ENCODE measurements at places on chromosomes 7 and 10.

GRCh38 chr10:95445223-95445836 is 115.8 kb downstream of the SORBS1 start:
- no peak for DNase-seq

DNA sequence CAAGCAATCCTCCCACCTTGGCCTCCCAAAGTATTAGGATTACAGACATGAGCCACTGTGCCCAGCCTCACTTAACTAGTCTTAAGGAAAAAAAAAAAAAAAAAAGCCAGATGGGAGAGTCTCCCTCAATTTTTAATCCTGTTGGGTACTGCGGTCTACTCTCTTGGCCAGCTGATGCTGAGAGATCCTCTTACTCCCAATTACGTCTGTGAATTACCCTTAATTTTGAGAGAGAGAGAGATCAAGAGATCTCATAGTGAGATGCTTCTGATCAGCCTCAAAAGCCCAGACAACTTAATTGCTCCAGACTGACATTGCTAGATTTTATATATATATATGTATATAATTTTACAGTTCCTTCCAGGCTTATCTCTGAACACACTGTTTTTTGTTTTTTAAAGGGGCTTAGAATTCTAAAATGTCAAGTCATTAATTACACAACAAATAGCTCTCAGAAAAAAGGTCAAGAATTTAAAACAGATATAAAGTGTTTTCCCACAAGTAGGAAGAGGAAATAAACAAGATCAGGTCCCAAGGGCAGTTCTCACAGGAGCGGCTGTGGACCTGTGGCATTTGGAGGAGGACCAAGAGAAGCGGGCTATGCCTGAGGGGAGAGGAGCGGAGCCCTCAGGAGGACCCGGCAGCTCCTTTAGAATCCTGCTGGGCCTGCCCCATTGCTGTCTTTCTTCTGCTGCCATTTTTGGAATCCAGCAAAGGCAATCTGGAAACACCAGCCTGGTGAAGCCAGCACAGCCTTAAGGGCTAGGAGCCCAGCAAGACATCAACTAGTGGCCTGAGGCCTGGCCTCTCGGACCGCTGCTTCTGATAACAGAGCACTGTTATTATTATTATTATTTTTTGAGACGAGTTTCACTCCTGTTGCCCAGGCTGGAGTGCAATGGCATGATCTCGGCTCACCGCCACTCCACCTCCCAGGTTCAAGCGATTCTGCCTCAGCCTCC is 30.1 kb downstream of the DENND2A start:
- no peak for DNase-seq

DNA sequence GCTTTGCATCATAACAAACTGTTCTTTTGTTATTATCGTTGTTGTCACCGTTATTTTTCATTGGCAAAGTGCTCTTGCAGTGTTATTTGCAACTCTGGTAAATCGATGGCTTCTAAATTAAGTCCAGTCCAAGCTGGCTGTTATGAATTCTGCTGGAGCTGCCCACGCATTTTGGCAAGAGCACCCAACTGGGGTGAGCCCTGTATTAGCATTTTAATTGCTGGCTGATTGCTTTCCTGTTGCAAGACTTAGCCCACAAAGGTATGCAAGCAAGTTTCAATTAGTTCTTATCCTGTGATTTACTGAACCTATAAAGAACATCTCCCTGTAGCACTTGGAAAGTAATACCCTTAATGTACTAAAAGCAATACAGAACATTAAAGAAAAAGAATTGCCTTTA is 226.8 kb downstream of the ACTR3B start:
- DNase-seq: no peak

DNA sequence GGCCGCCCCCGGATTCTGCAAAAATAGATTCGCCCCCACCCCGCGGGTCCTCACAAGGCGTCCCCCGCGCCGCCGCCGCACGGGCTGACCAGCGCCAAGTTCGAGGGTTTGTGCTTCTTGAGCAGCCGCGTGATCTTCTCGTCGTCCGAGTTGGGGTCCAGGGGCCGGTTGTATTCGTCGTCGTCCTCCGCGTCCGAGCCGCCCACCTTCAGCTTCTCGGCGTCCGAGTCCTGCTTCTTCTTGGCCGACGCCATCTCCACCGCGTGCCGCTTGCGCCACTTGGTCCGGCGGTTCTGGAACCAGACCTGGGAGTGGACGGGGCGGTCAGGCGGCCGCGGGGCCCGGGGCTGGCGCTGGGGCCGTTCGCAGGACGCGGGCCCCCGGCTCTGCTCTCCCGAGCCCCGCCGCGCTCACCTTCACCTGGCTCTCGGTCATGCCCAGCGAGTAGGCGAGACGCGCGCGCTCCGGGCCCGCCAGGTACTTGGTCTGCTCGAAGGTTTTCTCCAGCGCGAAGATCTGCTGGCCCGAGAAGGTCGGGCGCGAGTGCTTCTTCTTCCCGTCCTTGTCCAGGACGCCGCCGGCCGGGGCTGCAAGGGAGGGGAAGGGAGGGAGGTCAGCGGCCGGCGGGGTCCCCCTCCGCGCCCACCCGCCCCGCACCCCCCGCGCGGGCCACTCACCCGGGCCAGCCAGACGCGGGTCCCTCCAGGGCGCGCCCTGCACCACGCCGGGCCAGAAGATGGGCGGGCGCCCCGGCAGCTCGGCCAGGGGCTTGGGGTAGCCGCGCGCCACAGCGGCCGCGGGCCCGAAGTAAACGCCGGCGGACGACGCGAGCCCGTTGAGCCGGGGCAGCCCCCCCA is 853 bp downstream of the NKX6-2 start:
- no peak for DNase-seq

GRCh38 chr7:21054427-21055112 is 267.9 kb upstream of the SP8 start:
- DNase-seq: no peak

DNA sequence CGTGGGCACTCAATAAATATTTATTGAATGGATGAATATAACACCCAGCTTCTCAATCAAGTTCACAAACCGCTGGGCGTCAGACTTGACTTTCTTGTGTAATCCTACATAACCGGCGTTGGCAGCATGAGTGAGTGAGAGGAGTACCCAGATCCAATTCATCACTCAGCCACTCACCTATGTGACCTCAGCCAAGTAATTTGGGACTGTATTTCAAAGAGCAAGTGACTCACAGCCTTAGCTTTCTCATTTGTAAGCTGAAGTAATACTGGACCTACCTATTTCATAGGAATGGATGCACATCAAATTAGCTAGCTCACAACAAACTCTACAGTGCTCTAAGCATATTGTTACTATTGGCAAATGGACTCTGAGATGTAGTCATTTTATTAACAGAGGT is 53.8 kb upstream of the FAM204A start:
- no peak for DNase-seq

- DNase-seq: no peak
Measured at GRCh38 chr10:66329147-66329546, 596.7 kb upstream of the LRRTM3 start.

DNA sequence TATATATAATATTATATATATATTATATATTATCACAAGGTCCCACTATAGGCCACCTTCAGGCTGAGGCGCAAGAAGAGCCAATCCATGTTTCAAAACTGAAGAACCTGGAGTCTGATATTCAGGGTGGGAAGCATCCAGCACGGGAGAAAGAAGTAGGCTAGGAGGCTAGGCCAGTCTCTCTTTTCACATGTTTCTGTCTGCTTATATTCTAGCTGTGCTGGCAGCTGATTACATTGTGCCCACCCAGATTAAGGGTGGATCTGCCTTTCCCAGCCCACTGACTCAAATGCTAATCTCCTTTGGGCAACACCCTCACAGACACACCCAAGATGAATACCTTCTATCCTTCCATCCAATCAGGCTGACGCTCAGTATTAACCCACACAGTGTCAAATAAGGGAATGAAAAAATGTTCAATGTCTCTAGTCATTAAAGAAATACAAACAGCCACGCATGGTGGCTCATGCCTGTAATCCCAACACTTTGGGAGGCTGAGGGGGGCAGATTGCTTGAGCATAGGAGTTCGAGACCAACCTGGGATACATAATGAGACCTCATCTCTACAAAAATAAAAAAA is 135.4 kb upstream of the PCBD1 start:
- DNase-seq: no peak

DNA sequence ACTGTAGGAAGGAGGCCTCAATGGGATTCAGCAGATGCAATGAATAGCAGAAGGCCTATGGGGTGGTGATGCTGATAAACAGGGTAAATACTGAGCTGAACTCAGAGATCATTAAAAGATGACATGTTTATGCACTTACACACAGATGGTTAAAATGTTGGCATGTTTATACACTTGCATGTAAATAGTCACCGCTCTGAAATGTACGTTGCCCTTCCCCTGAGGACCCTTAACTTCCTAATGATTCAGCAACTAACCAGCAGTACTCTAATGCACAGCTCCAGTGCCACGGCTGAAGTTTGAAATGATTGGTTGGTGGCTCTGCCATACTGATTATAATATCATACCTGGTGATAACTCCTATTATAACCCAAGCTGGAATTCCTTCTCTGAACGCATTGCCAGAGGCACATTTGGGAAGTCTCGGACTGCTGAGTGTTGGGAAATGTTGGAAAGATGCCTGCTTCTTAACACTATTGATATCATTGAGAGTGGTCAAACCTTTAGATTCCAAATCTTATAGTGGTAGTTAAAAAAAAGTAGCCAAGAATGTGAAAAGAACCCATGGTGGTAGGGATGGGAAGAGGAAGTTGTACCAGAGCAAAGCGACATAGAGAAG is 3.7 kb upstream of the CAV1 start:
- DNase-seq: no peak

GRCh38 chr10:32982293-32982709 is 24.3 kb upstream of the ITGB1 start:
- DNase-seq: no peak

DNA sequence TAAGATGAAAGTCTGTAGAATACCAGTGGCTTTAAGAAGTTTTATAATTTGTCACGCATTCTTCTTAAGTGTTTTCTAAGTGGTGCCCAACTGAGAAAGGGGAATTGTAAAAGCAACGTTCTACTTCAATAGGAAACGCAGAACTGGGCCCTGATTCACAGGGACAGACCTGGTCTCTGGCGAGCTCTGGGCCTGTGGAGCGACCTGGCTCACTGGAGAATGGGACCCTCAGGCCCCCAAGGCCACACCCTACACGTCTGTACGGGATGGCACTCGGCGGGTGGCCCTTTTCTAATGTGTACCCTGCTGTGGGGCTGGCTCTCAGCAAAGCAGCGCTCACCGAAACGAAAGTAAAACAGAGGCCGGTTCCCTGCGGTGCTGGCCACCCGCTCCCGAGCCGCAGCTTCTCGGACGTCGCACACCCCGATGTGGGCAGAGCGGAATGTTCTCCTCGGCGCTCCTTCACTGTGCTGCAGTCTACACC is 205.0 kb downstream of the DIP2C start:
- DNase-seq: no peak

DNA sequence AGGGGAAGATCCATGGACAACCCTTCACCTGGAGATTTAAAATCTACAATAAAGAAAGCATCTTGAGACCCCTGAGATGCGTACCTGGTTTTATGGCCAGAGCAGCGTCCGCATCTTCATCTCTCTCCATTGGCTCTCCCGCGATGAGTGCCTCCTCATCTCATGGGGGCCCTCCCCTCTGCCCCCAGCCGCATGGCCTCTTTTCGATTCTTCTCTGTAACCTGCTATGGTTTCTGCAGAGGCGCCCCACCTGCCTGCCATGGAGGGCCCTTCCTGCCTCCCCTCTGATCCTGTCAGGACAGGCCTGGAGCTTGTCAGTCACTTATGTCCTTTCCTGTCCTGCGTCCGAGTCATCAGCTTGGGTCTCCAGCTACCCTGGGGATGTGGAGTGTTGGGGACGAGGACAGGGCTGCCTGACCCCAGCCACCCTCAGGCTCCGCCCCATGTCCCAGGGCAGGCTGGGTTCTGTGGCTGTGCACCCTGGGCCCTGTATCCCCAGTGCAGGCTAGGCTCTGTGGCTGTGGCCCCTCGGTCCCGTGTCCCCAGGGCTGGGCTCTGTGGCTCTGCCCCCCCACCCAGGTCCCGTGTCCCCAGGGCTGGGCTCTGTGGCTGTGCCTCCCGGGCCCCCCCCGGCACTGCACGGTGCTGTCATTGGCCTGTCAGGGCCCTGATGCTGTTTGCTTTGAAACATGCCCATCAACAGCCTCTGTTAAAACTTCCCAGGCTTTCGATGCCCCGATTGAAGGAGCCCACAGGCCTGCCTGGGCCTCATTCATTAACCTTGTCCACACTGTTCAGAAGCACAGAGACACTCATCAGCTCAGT is 99.8 kb downstream of the WDR37 start:
- no peak for DNase-seq

DNA sequence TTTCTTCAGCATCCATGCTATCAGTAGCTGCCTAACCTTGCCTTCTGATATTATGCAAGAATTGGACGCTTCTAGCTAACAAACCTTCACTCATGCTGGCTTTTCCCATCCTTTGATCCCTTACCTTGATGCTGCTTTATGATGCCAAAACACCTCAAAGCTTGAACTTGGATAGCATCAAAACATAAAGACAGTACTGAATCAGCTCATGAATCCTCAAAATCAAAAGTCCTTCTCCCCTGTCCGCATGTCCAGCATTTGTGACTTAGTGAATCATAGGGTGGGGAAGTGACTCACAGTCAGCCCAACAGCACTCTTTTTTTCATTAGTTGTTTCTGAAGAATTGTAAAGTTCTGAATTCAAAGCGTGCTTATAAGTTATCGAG is 89.5 kb upstream of the PIK3CG start:
- DNase-seq: no peak

- no peak for DNase-seq
Measured at GRCh38 chr7:84102213-84102612, 92.4 kb downstream of the SEMA3A start.

- DNase-seq: no peak
Measured at GRCh38 chr10:5744849-5745248, 60.2 kb downstream of the TASOR2 start.

DNA sequence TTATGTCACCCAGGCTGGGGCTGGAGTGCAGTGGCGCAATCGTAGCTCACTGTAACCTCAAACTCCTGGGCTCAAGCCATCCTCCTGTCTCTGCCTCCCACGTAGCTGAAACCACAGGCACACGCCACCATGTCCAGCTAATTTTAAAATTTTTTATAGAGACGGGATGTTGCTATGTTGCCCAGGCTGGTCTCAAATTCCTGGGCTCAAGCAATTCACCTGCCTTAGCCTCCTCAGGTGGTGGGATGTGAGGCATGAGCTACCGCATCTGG is 123.2 kb upstream of the PARD3 start:
- no peak for DNase-seq

DNA sequence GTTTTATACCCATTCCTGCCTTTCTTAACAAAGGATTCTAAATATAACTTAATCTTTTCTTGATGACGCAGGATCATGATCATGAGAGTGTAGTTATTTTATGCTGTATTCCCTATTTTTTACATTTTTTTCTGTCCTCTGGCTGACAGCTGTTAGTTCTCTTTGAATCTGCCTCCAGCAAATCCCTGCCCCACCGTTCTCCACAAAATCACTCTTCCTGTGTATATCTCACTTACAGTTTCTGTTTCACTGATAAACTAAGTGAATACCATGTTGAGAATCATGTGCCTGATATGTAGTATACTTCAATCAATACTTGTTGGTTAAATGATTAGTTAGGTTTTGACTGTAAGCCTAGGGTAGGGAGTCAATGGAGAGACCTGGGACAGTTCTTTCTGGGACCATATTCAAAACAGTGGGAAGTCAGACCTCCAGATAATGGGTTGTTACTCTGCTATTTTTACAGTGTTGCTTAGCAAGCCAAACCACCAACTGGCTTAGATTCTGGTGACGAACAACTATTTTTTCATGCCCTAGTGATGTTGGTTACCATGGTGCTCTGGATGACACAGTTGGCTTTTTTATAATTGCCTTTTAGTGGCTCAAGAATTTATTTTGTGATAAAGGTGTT is 12.8 kb downstream of the CNNM1 start:
- no peak for DNase-seq

Data from activated T-helper 1 cell treated with Interleukin-2 at 50 U/mL for 16 hours (primary cell).